Activated gamma-delta T cell treated with anti-CD3 and anti-CD28 coated beads, Interleukin-2, amount 50 U/mL, for 16 hours (primary cell): ENCODE measurements at places on chromosomes 4 and X.
A peak's percentile ranks its signal among the peaks of the same experiment; 100 is the strongest.

- DNase-seq, result no peak
Measured at GRCh38 chr4:24971192-24971591, 58.4 kb upstream of the CCDC149 start.

DNA sequence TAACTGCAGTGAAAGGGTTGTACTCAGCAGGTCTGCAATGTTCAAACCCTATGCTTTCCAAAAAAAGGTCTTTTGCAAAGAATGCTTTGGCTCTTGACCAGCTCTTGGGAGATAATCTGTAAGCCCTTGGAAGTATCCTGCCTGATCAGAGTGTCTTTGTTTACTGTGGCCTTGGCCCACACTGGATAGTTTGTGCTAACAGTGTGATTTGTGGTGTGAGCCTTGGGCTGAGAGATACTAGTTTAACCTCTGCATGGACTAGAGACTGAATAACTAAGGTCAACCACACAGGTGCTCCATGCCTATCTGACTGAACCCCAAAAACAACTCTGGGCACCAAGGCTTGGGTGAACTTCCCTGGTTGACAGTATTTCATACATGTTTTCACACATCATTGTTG is 3.6 kb upstream of the MAGED1 start:
- DNase-seq, result no peak

GRCh38 chr4:38614231-38614630 is 49.8 kb upstream of the KLF3 start:
- DNase-seq, result no peak

GRCh38 chrX:42934020-42934726 is 156.2 kb upstream of the PPP1R2C start:
- no peak for DNase-seq

DNA sequence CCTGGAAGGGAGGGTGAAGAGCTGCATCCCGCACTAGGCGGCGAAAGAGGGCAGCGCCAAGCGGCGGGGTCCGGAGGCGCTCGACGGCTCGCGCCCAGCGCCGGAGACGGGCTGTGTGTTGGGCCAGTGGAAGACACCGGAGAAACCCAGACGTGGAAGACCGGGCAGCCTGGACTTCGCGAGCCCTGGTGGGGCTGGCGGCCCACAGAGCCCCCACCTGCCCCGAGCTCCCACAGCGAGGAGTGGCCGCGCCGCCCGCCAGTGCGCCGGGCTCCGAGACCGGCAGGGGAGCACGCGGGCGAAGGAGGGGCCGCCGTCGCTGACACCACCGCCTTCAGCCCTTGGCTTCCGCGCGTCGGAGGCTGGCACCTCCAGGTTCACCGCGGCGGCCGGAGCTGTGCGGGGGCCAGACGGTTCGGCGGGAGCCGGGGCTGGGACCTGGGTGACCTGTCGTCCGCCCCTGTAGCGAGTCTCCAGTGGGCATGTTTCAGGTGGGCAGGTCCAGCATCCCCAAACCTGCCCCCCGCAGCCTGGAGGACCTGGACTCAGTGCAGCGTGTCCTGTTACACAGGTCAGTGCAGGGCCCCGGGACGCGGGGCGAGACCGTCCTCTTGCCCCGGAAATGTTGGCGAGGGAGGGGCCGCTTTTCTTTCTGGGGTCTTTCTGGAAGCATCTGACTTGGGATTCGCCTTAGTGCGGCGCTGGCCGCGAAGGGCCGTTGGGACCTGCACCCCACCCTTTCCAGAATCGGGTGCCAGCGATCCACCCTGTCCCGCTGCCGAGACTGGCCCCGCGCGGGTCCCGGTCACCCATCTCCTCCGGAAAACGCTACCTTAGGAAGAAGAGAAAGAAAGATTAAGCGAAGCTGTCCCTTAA is 9.6 kb upstream of the INTU start:
- DNase-seq, result no peak

DNA sequence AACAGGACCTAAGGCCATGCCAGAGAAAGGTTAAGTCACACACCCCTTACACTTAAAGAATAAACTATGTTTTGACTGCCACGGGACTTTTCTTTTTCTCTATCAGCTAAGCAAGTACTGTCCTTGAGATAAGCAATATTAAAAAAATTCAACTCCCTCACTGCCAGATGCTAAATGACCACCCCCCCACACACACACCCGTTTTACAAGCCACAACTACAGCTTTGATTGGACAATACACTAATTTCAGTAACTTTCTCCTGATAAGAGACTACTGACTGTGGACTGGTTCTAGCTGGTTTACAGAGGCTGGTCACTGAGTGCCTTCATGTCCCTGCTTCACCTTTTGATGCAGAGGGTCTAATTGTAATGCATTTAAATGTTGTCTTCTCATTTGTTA is 63.9 kb upstream of the HOPX start:
- DNase-seq, result no peak

DNA sequence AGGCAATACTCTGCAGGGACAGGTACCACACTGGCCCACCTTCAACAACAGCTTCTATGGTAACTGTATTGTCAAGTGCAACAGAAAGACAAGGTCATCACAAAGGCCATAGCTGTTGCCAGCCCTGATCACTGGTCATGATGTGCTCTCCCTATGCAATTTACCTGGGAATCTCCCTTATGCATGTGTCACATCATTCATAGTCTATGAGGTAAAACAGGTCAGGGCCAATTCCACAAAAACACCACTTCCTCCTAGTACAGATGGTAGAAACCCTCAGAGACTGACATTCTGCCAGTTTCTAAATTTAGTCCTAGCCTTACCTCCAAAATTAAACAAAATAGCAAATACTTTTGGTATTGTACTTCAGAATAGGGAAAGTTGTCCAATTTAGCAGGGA is 132.8 kb downstream of the MGST2 start:
- no peak for DNase-seq

DNA sequence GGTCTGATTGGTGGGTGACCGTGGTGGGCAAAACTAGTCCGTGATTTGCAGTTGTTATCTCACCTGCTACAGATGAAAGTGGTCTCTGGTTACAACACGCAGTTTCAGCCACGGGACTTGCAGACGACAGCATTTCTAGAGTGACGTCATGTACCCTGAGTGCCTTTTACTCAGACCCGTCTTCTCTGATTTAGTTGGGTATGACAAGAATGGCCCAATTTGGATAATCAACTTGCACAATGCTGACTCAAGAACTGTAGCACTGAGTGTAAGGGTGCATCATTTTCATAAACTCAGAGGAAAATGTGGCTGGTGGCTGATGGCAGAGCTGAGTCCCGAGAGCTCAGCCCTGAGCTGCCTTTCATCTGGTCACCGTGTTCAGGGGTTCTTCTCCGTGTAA is 281.4 kb upstream of the FRG1 start:
- no peak for DNase-seq

DNA sequence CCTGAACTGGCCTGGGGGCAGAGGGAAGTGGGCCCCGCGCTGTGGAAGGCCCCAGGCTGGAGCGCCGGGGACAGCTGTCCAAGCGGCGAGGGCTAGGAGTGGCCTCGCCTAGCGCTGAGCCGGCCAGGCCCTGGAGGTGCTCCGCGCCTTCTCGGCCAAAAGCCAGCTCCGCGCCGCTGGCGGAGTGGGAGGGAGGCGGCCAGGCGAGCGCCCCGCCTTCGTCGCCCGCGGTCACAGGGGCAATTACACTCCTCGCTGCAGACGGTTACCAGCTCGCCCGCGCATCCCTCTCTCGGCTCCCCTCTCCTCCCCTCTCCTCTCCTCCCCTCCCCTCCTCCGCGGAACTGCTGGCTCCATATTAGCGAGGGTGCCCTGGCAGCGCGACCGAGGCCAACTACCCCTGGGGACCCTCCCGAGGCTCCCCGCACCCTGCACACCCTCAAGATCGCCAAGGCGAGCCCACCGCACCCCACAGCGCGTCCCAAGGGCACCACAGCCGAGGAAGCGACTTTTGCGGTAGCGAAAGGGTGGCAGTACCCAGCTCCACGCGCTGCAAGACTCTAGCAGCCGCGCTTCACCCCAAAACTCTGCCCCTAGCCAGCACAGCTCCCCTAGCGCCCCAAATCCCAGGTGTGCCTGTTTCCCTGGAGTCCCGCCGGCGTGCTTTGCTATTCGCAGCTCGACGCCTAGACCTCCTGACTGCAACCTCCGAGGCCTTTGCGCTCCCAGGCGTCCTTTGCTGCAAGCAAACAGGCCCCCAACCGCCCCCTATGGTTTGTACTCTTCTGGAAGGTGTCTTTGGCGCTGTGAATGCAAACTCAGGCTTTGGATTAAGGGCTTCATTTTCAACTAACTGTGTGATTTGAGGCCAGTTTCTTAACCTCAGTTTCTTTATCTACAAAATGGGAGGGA is 91.4 kb downstream of the BCOR start:
- DNase-seq, result no peak

- DNase-seq, result peak; percentile 25
Measured at GRCh38 chr4:7876201-7876875, 63.3 kb downstream of the AFAP1 start.

- DNase-seq, result no peak
Measured at GRCh38 chrX:110175146-110175545, 142.7 kb downstream of the AMMECR1 start.

DNA sequence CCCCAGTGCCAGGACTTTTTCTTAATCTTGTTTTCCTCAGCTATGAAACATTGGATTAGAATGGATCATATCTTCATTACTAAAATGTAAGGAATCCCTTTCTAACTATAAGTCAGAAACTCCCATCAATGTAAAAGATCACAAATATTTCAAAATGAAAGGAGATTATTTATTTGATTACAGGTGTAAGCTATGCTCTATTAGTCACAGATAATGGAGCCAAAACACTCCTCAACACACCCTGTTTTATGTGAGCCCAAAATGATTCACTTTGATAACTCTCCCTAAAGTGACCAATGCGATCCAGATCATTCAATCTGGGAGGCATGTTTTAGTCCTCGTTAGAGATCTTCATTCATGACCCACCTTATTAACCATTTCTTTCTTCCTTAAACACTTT is 566.7 kb upstream of the TENM3 start:
- DNase-seq, result no peak

- DNase-seq, result peak; percentile 14
Measured at GRCh38 chr4:71186566-71187403, 152.0 kb upstream of the SLC4A4 start.

- no peak for DNase-seq
Measured at GRCh38 chr4:4256799-4257198, 8.8 kb upstream of the TMEM128 start.

GRCh38 chr4:98394134-98394533 is 132.9 kb downstream of the RAP1GDS1 start:
- DNase-seq, result no peak

- no peak for DNase-seq
Measured at GRCh38 chr4:5044341-5044740, 6.9 kb upstream of the STK32B start.

DNA sequence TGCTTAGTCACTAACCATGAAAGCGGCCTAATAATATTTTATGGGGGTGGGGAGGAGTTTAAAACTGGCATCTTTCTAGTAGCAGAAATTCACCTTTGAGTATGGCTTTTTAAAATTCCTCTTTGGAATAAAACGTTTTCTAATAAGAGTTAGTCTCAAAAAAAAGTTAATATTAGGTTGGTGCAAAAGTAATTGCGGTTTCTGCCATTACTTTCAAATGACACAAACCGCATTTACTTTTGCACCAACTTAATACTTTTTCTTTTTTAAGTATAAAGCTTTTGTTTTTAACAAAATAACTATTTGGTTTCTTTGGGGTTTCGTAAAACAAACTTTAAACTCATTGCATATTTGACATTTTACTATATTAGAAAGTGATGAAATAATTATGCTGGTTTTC is 68.4 kb downstream of the FBXO8 start:
- no peak for DNase-seq

GRCh38 chr4:158783785-158784184 is 15.0 kb downstream of the FNIP2 start:
- DNase-seq, result no peak

DNA sequence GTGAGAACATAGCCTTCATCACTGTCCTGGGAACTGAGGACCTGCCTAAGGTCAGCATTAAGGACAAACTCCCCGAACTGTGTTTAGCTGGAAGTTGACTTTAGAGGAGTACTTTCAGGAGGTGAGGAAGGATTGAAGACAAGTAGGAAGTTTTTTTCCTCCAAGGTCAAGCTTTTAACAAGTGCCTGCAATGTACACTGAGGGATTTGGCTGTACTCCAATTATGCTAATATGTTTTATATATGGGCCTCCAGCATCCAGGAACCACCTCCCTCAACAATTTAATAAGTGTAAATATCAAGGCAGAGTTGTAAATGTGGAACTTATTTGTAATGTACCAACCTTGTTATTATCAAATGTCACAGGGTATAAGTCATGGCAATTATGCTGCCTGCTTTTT is 726.2 kb downstream of the RPA4 start:
- no peak for DNase-seq

DNA sequence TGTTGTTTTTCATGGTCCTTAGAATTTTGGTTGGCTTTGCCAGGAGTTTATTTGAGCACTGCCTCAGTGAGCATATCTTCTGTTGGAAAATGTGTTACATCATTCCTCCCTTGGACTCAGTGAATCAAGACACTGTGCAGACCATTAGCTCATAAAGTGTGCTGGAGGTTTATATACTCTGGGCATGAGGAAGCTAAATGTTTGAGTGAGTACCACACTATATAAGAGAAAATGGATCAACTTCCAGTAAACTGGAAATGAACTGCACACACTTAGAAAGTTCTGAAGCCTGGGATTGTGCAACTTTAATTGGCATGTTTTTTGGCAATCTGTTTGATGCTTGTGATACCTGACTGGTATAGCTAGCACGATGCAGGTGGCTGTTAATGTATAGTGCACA is 75.9 kb downstream of the LIMCH1 start:
- no peak for DNase-seq

GRCh38 chrX:98548519-98548918 is 1664.8 kb downstream of the RPA4 start:
- DNase-seq, result no peak

DNA sequence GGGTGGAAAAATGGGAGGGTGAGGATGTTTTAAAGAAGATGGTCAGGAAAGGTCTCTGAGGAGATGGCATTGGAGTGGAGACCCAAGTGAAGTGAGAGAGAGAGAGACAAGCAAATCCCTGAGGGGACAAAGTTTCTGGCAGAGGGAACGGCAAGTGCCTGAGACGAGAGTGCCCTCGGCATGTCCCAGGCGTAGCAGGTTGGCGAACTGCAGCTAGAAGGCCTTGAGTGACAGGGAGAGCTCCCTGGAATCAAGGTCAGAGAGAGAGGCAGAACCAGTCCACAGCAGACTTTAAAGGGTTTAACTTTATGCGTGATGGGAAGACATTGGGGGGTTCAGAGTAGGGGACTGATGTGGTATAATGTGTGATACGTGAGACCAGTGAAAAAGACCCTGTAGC is 150.2 kb upstream of the HAND2 start:
- no peak for DNase-seq

GRCh38 chrX:154748712-154749339 is 2.1 kb downstream of the GAB3 start:
- peak; percentile 33 for DNase-seq

DNA sequence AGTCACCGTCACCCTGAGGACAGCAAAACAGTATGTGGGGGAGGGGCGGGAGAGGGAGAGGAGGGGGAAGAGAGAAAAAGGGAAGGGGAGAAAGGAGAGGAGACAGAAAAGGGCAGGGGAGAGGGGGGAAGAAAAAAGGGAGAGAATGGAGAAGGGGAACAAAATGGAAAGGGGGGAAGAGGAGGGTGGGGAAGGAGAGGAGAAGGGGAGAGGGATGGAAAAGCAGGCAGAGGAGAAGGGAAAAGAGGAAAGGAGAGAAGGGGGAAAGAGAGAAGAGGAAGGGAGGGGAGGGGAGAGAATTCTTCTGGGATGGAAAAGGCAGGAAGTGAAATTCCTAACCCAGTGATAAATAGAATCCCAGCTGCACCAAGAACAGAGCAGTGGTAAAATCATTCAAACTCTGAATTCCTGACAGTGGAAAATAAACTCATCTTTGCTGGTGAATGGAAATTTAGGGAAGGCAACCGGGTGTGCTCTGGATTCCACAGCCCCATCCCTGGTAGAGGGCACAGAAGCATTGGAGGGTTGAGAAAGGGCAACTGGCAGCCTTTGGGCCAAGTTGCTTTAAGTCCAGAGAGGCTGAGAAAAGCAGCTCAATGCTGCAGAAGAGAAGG is 244.2 kb downstream of the BCOR start:
- DNase-seq, result no peak
